Adrenal gland (tissue), 19 donors: ENCODE measurements at places on chromosomes 6 and 20. TPM values are rescaled to one million over a fixed set of nuclear protein-coding genes. Genes with fewer than 3 reads are reported as not detected.

DNA sequence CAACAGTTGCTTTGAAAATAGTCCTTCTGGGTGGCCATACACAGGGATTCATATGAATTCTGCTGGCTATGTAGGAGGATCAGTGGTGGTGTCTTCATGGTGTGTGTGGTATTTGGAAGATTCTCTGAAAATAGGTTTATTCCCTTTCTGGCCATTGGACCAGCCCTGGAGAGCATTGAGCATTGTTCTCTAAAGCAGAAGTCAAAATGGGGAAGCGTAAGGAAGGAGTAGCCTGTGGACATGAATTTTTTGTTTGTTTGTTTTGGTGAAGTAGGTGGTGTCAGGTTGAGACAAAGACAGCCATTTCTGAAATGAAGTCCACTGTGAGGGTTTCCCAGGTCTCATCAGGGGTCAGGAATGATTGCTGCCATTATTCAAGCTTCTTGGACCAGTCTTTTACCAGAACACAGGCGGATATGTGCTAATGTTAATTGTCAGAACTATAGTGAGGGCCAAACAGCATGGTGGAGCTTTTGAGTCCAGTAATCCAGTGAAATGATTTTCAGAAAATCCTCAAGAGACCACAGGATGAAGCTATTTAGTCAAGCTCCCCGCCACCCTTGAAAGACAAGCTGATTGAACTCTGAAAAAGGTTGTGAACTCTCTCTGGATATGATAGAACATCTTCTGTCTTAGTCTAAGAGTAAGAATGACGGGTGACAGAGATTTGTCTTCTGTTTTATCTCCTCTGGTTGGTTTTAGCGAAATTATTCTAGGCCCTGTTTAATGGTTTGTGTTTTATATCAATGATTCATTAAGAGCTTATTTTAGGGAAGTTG, 60.0 kb downstream of the DNAH8 start:
- no peaks in the 10 kb centered on the region for H3K36me3 ChIP-seq
- peaks cover 5% of the 10 kb centered on the region for H3K27me3 ChIP-seq
- no peaks in the 10 kb centered on the region for H3K4me1 ChIP-seq
- H3K4me3 ChIP-seq = no peak overlapping the region
- no peak for DNase-seq
- no peak overlapping the region for H3K27ac ChIP-seq

- no peaks in the 10 kb centered on the region for H3K27me3 ChIP-seq
- no peaks in the 10 kb centered on the region for H3K4me1 ChIP-seq
- H3K4me3 ChIP-seq = no peak overlapping the region
- no peaks in the 10 kb centered on the region for H3K36me3 ChIP-seq
These were observed 162.6 kb downstream of the DNAH8 start for GRCh38 chr6:38877721-38878120.

DNA sequence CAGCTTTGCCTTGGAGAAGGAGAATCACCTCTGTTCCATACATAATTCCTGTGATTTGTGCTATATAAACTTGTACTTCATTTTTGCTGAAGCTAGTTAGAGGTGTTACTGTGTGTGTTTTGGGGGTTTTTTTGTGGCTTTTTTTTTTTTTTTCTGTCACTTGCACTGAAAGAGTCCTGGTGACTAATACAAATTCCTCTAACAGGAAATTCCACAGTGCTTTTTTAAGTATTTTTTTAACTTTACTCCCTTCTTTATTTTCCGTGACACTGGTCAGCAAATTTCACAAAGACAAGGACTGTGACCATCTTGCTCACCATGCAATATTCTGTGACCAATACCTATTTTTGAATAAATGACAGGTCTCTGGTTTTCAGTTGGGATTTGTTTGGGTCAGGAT, 110.5 kb downstream of the ISM1 start:
- no peak for DNase-seq
- H3K4me3 ChIP-seq = no peak overlapping the region
- H3K27ac ChIP-seq = no peak overlapping the region
- no peaks in the 10 kb centered on the region for H3K4me1 ChIP-seq
- H3K27me3 ChIP-seq = no peaks in the 10 kb centered on the region
- H3K36me3 ChIP-seq = no peaks in the 10 kb centered on the region

GRCh38 chr6:98576791-98577190, 257.6 kb upstream of the POU3F2 start:
- H3K27me3 ChIP-seq = no peaks in the 10 kb centered on the region
- H3K36me3 ChIP-seq = no peaks in the 10 kb centered on the region
- no peaks in the 10 kb centered on the region for H3K4me1 ChIP-seq
- no peak for DNase-seq
- H3K27ac ChIP-seq = no peak overlapping the region

DNA sequence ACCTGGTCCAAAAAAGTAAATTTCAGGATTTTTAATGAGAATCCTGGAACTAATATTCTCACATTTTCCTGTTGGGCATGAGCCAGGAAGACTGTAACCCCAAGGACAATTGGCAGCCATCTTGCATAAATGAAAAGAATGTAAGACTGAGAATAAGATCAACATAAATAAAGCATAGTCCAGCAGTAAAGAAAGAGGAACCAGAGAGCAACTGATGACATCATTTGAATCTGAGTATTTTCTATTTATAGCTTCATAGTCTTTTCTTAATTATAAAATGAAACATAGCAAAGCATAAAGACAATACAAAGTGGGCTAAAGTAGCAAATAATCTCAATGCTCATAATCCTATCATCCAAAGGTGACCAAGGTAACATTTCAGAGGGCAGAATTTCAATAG, 26.6 kb upstream of the FBXL4 start:
- no peak overlapping the region for H3K4me3 ChIP-seq
- no peaks in the 10 kb centered on the region for H3K36me3 ChIP-seq

The PTCRA gene
- total RNA-seq = not detected

- H3K4me3 ChIP-seq = no peak overlapping the region
- no peaks in the 10 kb centered on the region for H3K27me3 ChIP-seq
- H3K36me3 ChIP-seq = peaks cover 9% of the 10 kb centered on the region
- no peak overlapping the region for H3K27ac ChIP-seq
- H3K4me1 ChIP-seq = peaks cover 19% of the 10 kb centered on the region
These were observed 860 bp upstream of the TMEM14C start for GRCh38 chr6:10721850-10722569.

The CST2 gene
- 1.3 TPM for total RNA-seq

- H3K27me3 ChIP-seq = no peaks in the 10 kb centered on the region
- H3K27ac ChIP-seq = no peak overlapping the region
- no peaks in the 10 kb centered on the region for H3K36me3 ChIP-seq
- no peak overlapping the region for H3K4me3 ChIP-seq
- H3K4me1 ChIP-seq = no peaks in the 10 kb centered on the region
These were observed 40.1 kb downstream of the ADNP start for GRCh38 chr20:50891138-50891537.

The PKHD1 gene
- 0.13 TPM for total RNA-seq

- no peak overlapping the region for H3K27ac ChIP-seq
- H3K36me3 ChIP-seq = no peaks in the 10 kb centered on the region
- DNase-seq = no peak
- H3K27me3 ChIP-seq = no peaks in the 10 kb centered on the region
These were observed 17.6 kb upstream of the SNAI1 start for GRCh38 chr20:49964964-49965780.

GRCh38 chr20:35909796-35910195, 44.5 kb downstream of the SCAND1 start:
- no peak overlapping the region for H3K27ac ChIP-seq
- no peak for DNase-seq
- H3K4me1 ChIP-seq = no peaks in the 10 kb centered on the region
- H3K36me3 ChIP-seq = peaks cover 21% of the 10 kb centered on the region
- no peaks in the 10 kb centered on the region for H3K27me3 ChIP-seq
- H3K4me3 ChIP-seq = no peak overlapping the region
